Natural killer cell treated with Interleukin-12 subunit alpha and Interleukin-12 subunit beta and Interleukin-15 and Interleukin-18, amount 100 ng/mL, for 72 hours (primary cell): ENCODE measurements at places on chromosomes 5 and 9. TPM values are rescaled to one million over a fixed set of nuclear protein-coding genes. Genes with fewer than 3 reads are reported as not detected.

The SARDH gene
- total RNA-seq, result 0.38 TPM

The ARID3C gene
- not detected for total RNA-seq

The ANXA1 gene
- total RNA-seq, result 26.4 TPM

DNA sequence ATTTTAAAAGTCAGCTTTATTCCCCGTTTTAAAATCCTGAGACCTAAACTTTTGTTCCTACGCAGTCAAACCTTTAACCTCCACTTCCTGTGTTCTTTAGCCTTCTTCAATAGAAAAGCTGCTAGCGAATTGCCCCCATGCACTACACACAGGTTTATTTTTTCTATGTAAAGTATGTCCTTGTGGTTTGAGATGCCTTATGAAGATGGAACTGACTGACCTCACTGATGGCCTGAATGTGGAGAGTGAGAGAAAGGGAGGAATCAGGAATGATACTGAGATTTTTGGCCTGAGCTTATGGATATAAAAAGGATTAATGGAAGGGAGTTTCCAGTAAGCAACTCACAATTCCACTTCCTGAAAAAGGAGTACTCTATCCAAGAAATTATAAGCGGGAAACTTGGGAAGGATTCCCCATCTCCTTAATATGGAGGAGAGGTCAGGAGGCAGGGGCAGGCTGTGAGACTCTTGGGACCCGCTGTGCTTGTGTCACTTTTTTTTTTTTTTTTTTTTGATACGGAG lies 89.5 kb downstream of the UGCG start:
- H3K27me3 ChIP-seq, result peaks cover 4% of the 10 kb centered on the region
- H3K4me1 ChIP-seq, result peaks cover 24% of the 10 kb centered on the region
- no peaks in the 10 kb centered on the region for H3K36me3 ChIP-seq
- no peak overlapping the region for H3K27ac ChIP-seq
- DNase-seq, result no peak
- H3K4me3 ChIP-seq, result peak overlapping the region; percentile 45

- no peak for DNase-seq
- no peaks in the 10 kb centered on the region for H3K36me3 ChIP-seq
- H3K27me3 ChIP-seq, result peaks cover 11% of the 10 kb centered on the region
- no peak overlapping the region for H3K4me3 ChIP-seq
Measured at GRCh38 chr9:1880038-1880565, 135.0 kb upstream of the SMARCA2 start.

DNA sequence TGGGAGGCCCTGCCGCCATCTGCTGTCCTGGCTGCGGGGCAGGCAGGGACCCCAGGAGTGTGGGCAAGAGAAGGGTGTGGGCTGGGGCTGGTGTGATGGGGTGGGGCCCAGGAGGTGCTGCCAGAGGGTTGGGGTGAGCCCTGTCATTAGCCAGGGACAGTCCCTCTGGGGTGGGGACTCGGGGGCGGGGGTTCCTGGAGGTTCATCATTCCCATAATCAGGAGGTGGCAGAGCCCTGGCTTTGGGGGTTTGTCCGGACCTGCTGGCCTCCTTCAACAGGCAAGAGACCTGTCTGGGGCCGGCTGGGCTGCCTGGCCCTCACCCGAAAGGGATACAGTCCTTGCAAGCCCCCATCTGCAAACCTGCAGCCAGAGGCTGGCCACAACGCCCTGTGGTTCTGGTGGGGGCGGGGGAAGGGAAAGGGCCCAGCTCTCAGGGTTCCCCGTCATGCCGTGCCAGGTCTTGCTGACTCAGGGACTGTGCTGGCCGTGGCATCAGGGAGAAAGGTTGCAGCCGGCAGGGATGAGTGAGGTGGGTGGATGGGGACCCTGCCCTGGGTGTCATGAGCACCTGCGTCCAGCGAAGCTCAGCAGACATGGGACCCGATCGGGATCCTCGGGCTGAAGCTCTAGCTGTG lies 65.2 kb downstream of the MRPL36 start:
- H3K36me3 ChIP-seq, result no peaks in the 10 kb centered on the region
- no peaks in the 10 kb centered on the region for H3K4me1 ChIP-seq
- H3K4me3 ChIP-seq, result no peak overlapping the region
- DNase-seq, result peak; percentile 44
- peaks cover 9% of the 10 kb centered on the region for H3K27me3 ChIP-seq
- no peak overlapping the region for H3K27ac ChIP-seq

DNA sequence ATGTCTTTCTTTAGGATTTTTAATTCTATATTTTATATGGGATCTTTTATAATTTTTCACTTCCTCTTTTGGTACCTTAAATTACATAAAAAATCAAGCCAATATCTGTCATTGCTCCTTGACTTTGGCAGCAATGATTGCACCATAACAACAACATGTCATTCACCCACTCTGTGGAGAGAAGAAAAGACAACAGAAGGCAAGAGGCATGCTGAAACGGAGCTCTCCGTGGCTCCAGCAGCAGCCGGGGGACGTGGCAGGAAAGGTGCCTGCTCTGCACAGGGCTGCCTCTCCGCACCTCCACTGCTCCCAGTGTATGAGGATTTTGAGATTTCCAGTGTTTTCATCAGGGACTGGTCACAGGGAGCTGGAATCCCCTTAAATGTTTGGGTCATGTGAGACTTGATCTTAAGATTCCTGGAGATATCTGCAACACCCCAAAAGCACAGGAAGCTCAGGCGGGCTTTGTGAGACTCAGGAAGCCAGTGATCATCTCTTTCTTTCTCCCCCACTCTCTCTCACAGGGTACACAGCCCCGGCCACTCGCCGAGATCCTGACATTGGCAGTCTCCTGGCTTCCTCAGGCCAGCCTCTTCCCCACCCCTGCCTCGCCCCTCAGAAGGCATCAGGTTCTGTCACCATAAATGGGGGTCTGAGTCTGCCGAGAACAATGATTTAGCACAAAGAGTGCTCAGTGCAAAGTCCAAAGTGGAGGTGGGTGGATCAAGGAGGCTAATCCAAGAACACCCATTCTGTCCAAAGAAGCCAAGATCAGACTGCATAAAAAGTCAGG lies 74.6 kb downstream of the ACTL7B start:
- peaks cover 7% of the 10 kb centered on the region for H3K4me1 ChIP-seq
- no peak overlapping the region for H3K27ac ChIP-seq
- no peak overlapping the region for H3K4me3 ChIP-seq
- H3K27me3 ChIP-seq, result peaks cover 28% of the 10 kb centered on the region
- no peak for DNase-seq

- H3K27ac ChIP-seq, result no peak overlapping the region
- no peak for DNase-seq
- no peak overlapping the region for H3K4me3 ChIP-seq
- no peaks in the 10 kb centered on the region for H3K27me3 ChIP-seq
- no peaks in the 10 kb centered on the region for H3K36me3 ChIP-seq
- no peaks in the 10 kb centered on the region for H3K4me1 ChIP-seq
Measured at GRCh38 chr9:8845808-8846207, 1046.2 kb upstream of the DMAC1 start.
